ENCODE measurements at places on chromosomes 3 and 15. TPM values are rescaled to one million over a fixed set of nuclear protein-coding genes. Genes with fewer than 3 reads are reported as not detected.

DNA sequence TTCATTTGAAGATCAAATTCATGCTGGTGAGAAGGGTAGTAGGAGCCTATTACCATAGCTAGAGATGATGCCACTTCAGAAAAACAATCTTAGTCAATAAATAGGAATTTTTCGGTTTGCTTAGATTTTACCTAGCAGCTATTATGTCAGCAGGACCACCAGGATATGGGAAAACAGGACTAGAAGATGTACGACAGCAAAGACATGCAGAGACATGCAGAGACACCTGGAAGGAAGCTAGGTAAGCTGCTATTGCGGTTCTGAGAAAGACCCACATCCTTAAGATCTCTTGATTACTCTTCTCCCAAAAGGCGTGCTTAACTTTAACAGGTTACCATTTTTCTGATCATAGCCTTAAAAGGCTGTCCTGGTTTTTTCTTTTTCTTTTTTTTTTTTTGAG lies 64.8 kb upstream of the THSD4 start:
- no peak for DNase-seq
- no peak overlapping the region for H3K4me3 ChIP-seq
- no peak overlapping the region for H3K27ac ChIP-seq
- no peaks in the 10 kb centered on the region for H3K4me1 ChIP-seq
- no peaks in the 10 kb centered on the region for H3K36me3 ChIP-seq

DNA sequence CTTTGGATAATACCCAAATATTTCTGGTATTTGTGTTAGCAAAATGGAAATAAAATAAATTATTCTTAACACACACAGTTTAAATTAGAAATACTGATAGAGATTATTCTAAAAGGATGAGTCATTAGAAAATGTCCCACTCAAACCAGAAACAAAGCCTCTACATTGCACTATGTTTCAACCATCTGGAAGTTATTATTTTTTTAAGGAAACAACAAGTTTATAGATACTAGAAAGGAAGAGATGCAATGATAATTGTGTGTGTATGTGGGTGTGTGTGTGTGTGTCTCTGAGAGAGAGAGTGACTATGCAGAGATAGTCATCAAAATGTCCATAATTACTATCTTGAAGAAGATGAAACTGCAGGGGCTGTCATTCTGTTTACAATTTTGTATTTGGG lies 1340.5 kb downstream of the ROBO1 start:
- no peaks in the 10 kb centered on the region for H3K4me1 ChIP-seq
- H3K36me3 ChIP-seq, result no peaks in the 10 kb centered on the region
- no peak for DNase-seq
- H3K4me3 ChIP-seq, result no peak overlapping the region

CTXN2 gene
- total RNA-seq, result not detected

GRCh38 chr15:63388511-63388910 lies 6.9 kb upstream of the CA12 start:
- no peak for DNase-seq
- no peaks in the 10 kb centered on the region for H3K27me3 ChIP-seq
- H3K36me3 ChIP-seq, result no peaks in the 10 kb centered on the region
- no peaks in the 10 kb centered on the region for H3K4me1 ChIP-seq

GRCh38 chr3:63687278-63688225 lies 35.1 kb downstream of the SNTN start:
- H3K27ac ChIP-seq, result no peak overlapping the region
- no peak for DNase-seq
- H3K27me3 ChIP-seq, result no peaks in the 10 kb centered on the region
- H3K36me3 ChIP-seq, result no peaks in the 10 kb centered on the region

SMCO1 gene
- not detected for total RNA-seq
